ENCODE measurements at places on chromosomes 6 and 20.

- peak; percentile 3 for DNase-seq
These were observed 1.2 kb downstream of the NANP start for GRCh38 chr20:25622450-25623224.

GRCh38 chr6:137193256-137194070 is 20.0 kb upstream of the IL22RA2 start:
- DNase-seq, result no peak

- no peak for DNase-seq
These were observed 11.1 kb downstream of the HLA-F start for GRCh38 chr6:29734046-29735018.

DNA sequence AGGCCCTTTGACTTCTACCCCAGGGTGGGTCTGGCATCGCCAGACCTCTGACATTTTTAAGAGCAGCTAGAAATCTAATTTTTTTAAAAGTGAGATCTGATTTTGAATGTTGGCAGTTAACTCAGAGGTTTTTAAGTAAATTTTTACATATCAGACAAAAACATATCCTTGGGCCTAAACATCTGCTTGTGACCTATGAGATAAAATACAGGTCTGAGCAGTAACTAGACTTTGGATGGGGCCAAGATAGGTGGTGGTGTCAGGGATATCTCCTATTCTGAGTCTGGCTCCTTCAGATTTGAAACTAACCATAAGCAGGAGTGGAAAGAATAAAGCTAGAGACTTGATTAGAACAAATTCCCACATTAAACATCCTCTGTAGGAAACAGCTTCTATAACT is 17.6 kb downstream of the RALY start:
- DNase-seq, result no peak

DNA sequence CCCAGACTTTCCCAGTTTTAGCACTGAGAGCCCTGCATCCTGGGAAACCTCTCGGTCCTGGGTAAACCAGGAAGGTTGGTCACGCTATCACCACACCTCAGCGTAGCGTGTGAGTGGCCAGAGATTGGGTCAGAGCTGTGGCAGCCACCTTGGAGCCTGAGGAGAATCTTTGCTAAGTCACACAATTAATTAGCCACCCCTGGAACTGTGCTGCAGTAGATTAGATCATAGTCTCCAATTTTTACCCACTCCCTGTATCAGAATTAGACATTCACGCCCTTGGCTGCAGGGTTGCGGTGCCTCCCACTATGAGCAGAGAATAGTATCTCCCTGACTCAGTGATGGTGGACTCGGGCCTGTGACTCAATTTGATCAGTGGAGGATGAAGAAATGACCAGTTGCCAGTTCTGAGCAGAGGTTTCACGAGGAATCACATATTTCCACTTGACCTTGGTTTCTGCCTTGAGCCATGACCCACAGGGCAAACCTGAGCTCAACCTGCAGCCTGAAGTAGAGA is 6.0 kb upstream of the PTGIS start:
- no peak for DNase-seq

DNA sequence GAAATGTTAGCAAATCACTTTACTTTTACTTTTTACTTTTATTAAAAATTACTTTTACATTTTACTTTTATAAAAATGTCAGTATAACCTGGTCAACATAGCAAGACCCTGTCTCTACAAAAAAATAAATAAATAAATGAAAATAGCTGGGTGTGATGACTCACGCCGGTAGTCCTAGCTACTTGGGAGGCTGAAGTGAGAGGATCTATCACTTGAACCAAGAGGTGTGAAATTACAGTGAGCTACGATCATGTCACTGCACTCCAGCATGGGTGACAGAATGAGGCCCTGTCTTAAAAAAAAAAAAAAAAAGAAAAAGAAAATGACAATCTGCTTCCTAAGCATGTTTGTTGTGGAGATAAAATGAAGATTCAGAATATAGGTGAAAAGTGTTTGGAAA is 31.0 kb upstream of the FBXO30 start:
- no peak for DNase-seq

- no peak for DNase-seq
These were observed 59.8 kb upstream of the MYL9 start for GRCh38 chr20:36481380-36482043.

DNA sequence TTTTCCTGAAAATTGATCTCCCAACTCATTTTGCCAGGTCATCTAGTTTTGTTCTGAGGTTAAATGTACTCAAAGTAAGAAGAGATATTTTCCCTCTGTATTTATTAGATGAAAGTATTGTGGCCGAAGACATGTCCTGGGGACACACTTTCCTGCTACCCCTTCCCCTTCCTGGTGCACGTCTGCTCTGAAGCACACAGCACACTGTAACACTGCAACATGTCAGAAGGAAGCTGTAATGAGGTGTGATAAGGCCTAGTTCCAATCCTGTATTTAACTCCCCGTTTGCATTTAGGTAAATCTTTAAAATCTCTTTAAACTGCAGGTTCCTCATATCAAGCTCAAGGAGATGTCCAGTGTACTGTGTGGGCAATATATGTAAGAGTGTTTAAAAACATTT is 99.4 kb downstream of the HDGFL1 start:
- DNase-seq, result no peak

DNA sequence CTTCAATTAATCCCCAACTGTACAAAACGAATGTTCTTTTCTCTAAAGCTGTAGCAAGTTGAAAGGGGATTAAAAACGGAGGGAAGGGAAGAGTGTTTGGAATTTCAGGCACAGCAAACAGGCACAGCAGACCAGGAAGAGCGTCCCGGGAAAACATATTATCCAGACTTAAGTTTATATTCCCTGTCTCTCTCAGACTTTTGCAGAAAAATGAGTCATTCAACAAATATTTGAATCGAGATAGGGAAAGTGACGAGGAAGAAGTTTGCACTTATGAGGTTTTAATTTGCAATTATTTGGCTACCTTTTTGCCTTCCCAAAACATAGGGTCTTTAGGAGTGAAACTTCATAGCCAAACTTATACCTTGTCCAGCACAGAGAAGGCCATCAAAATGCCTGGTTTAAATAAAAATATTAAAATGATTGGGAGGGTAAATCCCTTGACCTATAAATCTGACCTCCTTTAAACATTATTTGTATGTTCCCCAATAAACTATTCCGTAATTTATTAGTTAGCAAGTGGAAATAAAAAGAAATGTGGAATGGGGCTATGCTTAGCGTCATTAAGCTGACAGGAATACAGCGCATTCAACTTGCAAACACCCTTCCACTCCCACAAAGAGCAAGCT is 16.0 kb downstream of the HFE start:
- DNase-seq, result no peak

- DNase-seq, result no peak
These were observed 408.6 kb upstream of the ADGRB3 start for GRCh38 chr6:68226460-68226859.

DNA sequence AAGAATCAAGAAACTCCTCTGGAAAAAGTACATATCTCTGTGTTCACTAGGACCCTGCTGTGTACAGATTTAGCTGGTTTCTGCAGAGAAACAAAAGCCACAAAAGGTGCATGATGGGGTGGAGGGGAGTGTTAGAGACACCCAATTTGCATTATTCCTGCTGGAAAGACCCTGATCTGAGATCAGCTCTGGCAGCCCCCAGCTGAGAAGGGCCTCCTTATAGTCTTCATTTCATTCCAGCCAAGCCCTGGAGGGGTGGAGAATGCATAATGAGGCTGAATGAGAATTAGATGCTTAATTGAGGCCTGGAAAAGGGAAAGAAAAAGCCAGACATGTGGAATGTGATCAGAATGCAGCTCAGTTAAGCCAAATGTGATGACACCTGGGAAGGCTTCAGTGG is 545.6 kb downstream of the KIF16B start:
- DNase-seq, result no peak

GRCh38 chr6:46757214-46757596 is 10.5 kb downstream of the ANKRD66 start:
- no peak for DNase-seq

GRCh38 chr6:154614101-154614500 is 103.6 kb upstream of the CNKSR3 start:
- peak; percentile 48 for DNase-seq

DNA sequence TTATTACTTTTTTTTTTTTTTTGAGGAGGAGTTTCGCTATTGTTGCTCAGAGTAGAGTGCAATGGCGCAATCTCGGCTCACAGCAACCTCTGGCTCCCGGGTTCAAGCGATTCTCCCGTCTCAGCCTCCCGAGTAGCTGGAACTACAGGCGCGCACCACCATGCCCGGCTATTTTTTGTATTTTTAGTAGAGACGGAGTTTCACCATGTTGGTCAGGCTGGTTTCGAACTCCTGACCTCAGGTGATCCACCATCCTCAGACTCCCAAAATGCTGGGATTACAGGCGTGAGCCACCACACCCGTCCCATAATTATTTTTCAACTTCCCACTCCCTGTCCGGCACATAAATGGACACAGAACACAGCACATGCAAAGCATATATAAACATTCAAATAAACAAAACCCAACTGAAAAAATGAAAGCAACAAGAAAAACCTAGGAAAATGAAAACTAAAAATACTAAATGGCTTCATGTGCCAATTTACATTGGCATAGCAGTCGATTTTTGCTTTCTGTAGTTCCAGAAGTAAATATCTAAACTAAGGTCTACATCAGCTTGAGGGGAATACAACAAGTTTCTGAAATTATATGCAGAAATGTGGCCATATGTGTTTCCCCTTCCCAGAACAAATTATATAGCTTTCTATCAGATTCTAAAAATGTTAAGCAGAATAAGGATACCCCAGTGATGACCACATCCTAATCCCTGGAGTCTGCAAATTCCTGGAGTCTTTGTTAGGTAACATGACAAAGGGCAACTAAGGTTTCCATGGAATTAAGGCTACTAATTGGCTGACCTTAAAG is 113.9 kb downstream of the HFE start:
- DNase-seq, result no peak

- no peak for DNase-seq
These were observed 1272.1 kb downstream of the EPHA7 start for GRCh38 chr6:92147246-92147645.

DNA sequence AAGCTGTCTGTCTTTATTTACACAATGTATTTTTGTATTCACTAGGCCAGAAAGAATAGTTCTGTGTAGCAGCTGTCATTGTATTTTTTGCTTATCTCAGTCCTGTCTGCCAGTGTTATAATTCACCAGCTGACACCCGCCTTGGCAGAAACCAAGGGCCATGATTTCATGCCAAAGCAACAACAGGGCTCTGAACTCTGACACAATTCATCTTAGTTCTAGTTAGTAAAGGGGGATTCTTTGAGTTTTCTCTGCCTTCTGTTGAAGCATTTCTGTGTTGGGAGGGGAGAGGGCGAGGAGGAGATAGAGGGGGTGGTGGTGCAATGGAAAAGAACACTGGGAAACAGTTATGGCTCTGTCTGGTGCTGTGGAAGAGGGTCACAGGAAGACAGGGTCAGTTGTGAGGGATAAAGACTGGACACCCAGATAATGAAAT is 684.6 kb upstream of the MARCKS start:
- DNase-seq, result no peak

GRCh38 chr6:138430361-138431145 is 26.5 kb downstream of the HEBP2 start:
- no peak for DNase-seq

DNA sequence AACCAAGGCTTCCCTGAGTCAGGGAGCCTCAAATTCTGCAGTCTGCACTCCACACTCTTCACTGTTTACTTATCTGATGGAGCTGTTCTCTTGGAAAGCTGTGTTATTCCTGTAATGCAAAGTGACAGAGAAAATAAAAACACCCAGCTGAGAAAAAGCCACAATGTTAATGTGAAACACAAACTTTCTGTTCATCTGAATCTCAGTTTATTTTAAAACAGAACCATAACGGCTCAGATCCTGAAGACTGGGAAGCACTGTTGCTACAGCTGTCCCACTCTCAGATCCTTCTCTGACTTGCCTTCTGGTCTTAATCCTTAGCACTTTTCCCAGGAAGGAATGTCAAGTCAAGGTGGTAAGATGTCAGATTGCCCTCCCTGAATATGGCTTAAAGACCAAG is 736.6 kb downstream of the DHX35 start:
- no peak for DNase-seq

DNA sequence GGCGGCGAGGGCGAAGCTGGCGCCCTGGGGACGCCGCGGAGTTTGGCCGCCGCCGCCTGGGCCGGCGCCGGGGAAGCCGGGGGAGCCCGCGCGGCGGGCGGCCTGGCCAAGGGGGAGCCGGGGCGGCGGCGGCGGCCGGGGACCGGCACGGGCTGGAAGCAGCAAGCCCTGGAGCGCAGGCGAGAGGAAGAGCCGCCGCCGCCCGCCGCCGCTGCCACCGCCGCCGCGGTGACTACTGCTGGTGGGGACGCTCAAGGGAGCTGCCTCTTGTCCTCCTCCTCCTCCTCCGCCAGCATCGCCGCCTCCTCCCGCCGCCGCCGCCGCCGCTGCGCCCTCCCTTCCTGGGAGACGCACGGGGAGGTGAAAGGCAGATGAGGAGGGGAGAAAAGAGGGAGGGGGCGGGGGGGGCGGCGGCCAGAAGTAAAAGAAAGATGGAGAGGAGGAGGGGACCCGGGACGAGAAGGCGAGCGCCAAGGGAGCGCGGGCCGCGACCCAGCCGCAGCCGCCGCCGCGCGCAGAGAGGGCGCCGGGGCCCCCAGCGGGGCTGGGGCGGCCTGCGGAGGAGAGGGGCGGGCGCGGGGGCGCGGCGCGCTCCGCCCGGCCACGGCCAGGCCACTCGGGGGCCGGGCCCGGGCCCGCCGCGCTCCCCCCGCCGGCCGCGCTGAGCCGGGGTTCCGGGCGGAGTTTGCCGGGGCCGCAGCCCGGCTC is 846 bp downstream of the PDE10A start:
- DNase-seq, result no peak

DNA sequence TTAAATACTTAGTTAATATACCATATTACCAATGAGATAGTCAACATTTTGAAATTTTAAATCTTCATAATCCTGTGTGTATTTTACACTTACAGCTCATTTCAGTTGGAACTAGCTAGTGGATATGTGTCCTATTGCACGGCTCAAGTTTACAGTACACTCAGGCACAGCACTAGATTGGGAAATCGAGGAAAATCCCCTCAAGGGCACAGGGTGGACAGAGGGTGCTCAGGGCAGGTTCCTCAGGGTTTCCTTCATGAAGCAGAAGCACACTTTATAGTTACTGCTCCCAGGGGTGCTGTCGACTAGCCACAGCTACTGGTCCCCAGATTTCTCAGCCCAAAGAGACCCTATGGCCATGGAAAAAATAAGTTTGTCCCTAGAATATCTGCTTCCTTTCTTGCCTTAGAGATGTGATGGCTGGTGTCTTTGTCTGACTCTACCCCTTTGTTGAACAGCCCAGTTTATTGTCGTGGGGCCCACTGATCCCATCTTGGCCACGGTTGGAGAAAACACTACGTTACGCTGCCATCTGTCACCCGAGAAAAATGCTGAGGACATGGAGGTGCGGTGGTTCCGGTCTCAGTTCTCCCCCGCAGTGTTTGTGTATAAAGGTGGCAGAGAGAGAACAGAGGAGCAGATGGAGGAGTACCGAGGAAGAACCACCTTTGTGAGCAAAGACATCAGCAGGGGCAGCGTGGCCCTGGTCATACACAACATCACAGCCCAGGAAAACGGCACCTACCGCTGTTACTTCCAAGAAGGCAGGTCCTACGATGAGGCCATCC is 1.5 kb downstream of the BTN2A1 start:
- DNase-seq, result no peak
